ENCODE measurements at places on chromosomes 3 and 15. TPM values are rescaled to one million over a fixed set of nuclear protein-coding genes. Genes with fewer than 3 reads are reported as not detected.

FBXO40 gene
- total RNA-seq, result not detected

ANKDD1A gene
- 3.8 TPM for total RNA-seq

HDGFL3 gene
- total RNA-seq, result 10.9 TPM

B3GNT5 gene
- 56.4 TPM for total RNA-seq

DPPA2 gene
- total RNA-seq, result not detected

SYNM gene
- 0.16 TPM for total RNA-seq

LARP6 gene
- total RNA-seq, result 0.23 TPM

FBXW12 gene
- total RNA-seq, result not detected

UROC1 gene
- total RNA-seq, result not detected

CFAP100 gene
- not detected for total RNA-seq

FAM3D gene
- total RNA-seq, result not detected

CTXN2 gene
- total RNA-seq, result not detected

TM6SF1 gene
- total RNA-seq, result 2.6 TPM

FAM81A gene
- total RNA-seq, result 0.41 TPM

SLC15A2 gene
- 5.0 TPM for total RNA-seq

GABRR3 gene
- total RNA-seq, result not detected

CP gene
- total RNA-seq, result not detected

Measured in activated naive CD4-positive, alpha-beta T cell treated with anti-CD3 and anti-CD28 coated beads, Interleukin-2, amount 50 U/mL, for 72 hours (primary cell).